T-helper 1 cell (primary cell): ENCODE measurements at places on chromosomes 1 and 21.

- no peak for DNase-seq
Observed at GRCh38 chr1:177830531-177831135, 139.2 kb downstream of the SEC16B start.

DNA sequence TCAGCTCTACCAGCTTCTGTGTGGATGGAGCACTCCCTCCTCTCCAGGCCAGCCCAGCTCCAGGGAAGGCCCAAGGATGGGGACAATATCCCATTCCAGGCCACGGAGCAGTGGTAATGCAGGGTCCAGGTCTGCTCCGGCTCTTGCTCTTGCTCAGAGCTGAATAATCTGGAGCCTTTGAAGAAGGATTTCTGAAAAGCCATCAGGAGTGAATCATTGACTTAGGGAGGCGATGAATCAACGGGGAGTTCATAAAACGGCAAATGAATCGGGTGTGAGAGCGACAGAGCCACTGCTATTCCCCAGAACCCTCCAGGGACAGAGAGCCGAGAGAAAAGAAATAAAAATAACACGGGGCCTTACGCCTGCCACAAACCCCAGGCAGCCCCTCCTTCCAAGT, 7.7 kb downstream of the POU3F1 start:
- no peak for DNase-seq

- no peak for DNase-seq
Observed at GRCh38 chr1:71828431-71829012, 453.8 kb downstream of the NEGR1 start.

DNA sequence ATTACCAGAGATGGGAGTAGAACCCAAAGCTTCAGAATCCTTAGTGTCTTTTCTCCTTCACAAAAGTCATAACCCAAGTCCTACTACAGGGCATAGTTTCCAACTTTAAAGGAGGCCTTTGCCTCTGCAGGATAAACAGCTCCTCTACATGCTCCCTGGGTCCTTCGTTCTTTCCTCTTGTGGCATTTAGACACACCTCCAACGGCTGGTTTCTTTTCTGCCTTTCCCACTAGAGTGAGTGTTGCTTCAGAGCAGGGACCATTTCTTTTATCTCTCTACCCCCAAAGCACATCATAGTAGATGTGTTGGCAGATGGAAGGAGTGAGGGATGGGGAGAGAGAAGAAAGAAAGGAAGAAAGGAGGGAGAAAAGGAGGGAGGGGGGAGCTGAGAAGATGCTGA, 144.7 kb upstream of the SPATA6 start:
- no peak for DNase-seq

DNA sequence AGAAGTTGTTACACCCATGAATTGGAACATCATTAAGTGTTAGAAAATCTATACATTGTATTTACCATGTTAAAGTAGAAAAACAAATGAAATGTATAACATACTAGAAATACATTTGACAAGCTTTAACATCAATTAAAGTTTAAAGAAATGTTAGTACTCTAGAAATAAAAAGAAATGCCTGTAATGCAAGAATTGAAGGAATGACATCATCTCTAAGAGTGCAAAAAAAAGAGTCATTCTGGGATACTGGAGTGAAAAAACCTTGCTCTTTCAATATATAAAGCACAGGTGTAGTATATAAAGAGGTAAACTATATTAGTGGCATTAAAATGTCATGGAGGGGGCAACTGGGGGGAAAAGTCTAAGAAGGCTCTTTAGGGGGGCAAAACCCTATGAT, 210.8 kb upstream of the PLD5 start:
- no peak for DNase-seq

DNA sequence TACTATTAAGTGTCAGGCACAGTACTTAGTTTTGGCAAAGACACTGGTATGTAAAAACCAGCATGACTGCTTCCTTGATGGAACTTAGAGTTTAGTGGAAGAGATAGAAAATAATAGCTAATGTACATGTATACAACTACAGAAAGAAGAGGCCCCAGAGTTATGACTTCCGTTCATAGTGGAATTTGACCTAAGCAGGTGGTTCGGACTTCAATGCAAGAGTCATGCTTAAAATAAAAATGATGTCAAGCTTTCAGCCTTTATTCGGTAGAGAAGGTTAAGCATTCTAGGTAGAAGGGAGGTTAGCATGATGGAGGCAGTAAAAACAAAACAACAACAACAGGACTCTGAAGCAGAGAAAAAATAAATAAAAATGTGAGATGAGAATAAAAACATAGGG, 165.9 kb downstream of the KCNT2 start:
- DNase-seq: no peak

GRCh38 chr1:71861022-71861421, 421.3 kb downstream of the NEGR1 start:
- DNase-seq: no peak

GRCh38 chr1:101006553-101006952, 19.0 kb downstream of the DPH5 start:
- no peak for DNase-seq

- no peak for DNase-seq
Observed at GRCh38 chr1:41053316-41053715, 31.8 kb upstream of the SLFNL1 start.

DNA sequence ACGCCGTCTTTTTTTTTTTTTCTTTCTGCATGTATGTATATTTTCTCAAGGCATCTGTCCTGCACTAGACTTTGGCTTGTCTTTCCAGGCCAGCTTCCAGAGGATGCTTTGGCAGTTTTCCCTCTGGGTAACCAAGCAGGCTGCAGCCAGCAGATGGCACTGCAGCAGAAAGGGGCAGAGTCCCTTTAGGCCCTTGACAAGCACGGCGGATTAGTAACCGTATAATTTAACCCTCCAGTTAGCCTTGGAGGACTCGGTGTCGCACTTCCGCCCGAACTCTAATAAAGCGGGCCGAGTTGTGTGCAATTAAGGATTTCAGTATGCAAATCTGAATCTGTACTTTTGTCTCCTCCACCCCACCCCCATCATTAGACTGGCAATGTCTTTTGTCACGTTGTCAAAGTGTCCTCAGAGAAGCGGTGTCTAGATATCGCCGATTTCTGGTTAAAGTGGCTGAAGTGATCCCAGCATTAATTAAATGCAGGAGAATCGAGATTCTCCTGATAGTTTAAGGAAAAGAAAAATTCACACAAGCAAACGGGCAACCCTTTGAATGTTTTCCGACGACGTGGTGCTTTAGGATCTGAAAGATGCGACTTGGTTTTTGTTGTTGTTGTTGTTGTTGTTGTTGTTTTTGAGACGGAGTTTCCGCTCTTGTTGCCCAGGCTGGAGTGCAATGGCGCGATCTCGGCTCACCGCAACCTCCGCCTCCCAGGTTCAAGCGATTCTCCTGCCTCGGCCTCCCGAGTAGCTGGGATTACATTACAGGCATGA, 1.1 kb upstream of the TMEM167B start:
- DNase-seq: peak; percentile 28

DNA sequence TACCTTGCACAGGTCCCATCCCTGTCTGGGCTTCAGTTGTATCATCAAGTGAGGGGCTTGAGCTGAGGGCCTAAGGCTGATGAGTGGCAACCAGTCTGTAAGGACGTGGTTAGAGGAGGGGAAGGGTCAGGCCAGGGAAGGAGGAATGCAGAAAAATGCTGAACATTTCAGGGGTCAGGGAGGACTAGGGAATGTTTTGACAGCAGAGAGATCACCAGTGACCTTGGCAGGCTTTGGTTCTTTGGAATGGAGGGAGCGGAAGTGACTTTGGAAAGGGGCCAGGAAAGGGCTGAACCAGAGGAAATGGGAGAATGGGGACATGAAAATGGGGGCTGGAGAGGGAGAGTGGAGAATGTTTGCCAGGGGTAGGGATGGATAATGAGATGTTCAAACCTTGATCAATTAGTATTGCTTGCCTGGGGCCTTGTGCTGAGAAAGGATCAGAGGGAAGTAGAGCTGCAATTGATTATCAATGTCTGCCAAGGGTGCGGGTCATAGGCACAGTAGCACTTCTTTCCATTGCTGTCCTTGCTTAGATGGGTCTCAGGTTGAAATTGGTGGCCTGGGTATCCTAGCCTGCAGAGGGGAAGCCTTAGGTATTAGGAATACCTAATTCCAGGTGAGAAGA, 7.4 kb downstream of the LDLRAP1 start:
- DNase-seq: no peak

DNA sequence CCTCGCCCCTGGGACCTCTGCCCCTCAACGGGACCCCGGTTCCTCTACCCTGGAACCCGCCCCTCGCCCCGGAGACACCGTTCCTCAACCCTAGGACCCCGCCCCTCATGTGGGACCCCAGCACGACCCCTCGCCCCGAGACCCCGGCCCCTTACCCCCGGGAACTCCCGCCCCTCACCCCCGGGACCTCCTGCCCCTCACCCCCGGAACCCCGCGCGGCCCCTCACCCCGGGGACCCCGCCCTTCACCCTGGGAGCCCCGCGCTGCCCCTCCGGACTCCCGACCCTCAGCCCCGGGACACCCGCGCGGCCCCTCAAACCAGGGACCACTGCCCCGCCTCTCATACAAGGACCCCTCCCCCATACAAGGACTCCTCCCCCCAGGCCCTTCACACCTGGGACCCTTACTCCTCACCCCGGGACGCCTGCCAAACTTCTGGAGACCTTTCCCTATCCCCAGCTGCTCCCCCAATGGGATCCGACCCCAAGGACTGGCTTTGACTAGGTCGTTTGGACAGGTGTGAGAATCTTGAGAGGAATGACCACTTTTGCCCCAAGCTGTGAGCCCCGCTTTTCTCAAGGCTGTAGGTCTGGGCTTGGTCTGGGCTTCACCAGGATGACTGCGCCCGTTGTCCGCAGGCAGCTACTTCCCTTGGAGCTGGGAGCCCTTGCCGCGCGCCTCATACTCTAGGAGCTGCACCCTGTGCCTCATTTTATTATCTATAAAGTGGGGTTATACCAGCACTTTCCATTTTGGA, 843 bp downstream of the DIP2A start:
- no peak for DNase-seq

GRCh38 chr1:201360486-201360885, 17.0 kb downstream of the TNNT2 start:
- no peak for DNase-seq

DNA sequence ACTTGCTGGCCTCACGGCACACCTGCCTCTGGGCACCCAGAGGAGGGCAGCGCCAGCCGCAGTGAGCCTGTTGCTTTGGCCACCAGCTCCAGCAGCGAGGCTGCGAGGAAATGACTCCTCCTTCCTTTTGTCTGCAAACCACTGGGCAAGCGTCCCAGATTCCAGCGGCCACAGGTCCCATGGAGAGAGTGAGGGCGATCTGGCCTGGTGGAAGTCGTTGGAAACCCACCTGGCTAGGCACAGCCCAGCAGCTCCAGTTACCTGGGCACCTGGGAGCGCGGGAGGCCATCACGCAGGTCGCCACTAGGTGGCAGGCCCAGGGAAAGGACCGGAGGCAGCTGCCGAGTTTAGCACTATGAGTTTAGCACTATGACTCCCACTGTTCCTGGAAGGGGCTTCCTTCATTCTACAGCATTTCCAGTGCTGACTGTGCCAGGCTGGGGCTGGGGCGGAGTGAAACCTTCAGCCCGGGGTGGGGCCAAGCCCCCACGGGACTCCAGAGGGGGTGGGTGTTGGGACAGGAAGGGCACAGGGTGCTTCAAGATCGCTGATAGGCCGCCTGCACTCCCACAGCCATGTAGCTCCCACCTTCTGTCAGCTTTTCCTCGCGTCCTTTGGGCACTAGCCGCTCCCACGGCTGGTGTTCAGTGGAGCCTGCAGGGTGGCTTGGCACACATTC, 1.1 kb upstream of the ESPN start:
- DNase-seq: no peak

GRCh38 chr1:170149241-170149640, 3.5 kb downstream of the NTMT2 start:
- DNase-seq: no peak

DNA sequence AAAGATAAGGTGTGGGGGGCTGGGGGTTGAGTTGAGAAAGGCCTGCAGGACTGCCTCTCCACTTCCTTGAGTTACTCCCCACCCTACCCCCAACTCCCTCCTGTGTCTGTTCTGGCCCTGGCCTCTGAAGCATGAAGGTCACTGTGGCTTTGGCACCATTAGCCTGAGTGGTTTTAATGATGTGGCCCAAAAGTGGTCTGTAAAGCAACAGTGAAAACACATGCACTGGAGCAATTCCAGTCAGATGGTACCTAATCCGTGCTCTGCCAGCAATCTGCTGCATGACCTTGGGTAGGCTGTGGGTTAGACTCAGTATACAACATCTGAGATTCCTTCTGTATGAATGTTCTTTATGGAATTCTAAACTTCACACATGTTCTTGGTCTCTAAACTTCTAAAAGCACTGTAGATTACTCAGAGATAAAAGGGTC, 86.5 kb upstream of the ATP1A1 start:
- no peak for DNase-seq

GRCh38 chr1:48572646-48573258, 100.7 kb upstream of the SPATA6 start:
- no peak for DNase-seq

GRCh38 chr21:46109313-46110221, 11.7 kb downstream of the COL6A2 start:
- DNase-seq: peak; percentile 8

GRCh38 chr1:101262060-101262459, 25.2 kb downstream of the S1PR1 start:
- DNase-seq: no peak

DNA sequence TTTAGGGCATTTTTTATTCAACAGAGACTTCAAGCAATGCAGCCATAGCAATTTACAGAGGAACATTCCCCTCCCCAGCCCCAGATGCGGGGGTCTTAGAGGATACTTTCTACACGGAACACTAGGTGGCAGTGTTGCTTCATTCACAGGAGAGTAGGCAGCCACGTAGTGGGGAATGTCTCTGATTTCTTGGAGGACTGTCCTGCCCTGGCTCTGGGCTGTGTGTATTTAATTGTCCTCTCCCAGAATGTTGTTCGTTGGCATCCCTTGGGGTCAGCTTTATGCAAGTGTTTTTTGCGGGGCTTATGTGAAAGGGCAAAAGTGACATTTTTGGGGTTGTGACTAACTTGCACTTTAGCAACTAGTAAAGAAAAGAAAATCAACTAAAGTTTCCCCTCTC, 96.9 kb downstream of the PAPPA2 start:
- DNase-seq: no peak

GRCh38 chr1:19262047-19262446, 10.4 kb downstream of the MRTO4 start:
- no peak for DNase-seq

GRCh38 chr21:30717105-30717504, 1.5 kb downstream of the KRTAP21-3 start:
- no peak for DNase-seq

GRCh38 chr1:213931836-213932235, 55.9 kb upstream of the PROX1 start:
- no peak for DNase-seq

- no peak for DNase-seq
Observed at GRCh38 chr1:162011337-162012012, 12.2 kb downstream of the OLFML2B start.
